Activated CD4-positive, alpha-beta memory T cell treated with anti-CD3 and anti-CD28 coated beads, Interleukin-2, amount 10 ng/mL, durations not matched to agents 7 days and 5 days (primary cell): ENCODE measurements at places on chromosomes 7 and 10. TPM values are rescaled to one million over a fixed set of nuclear protein-coding genes. Genes with fewer than 3 reads are reported as not detected.

UCMA gene
- not detected for total RNA-seq

ITPRID1 gene
- total RNA-seq: not detected

SFTPA2 gene
- not detected for total RNA-seq

CRHR2 gene
- not detected for total RNA-seq

RPEL1 gene
- not detected for total RNA-seq
